ENCODE measurements at places on chromosomes 11 and 22.

DNA sequence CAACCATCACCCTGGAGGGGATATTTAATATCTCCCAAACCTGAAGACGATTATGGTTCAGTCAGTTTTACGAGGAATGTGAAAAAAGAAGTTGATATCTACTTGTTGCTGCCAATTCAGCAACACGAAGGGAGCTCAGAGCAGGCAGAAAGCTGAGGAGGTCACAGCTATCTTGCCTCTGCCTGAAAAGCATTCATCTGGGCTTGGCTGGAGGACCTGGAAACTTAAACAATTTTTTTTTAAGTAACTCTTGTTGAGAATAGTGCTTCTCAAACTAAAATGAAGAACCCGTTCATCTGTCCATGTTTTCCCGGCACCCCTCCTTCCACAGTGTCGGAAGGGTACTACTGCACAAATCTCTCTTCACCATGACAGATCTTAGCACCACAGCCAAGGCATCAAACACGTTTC lies 98.9 kb downstream of the MICAL3 start:
- no peak for DNase-seq

DNA sequence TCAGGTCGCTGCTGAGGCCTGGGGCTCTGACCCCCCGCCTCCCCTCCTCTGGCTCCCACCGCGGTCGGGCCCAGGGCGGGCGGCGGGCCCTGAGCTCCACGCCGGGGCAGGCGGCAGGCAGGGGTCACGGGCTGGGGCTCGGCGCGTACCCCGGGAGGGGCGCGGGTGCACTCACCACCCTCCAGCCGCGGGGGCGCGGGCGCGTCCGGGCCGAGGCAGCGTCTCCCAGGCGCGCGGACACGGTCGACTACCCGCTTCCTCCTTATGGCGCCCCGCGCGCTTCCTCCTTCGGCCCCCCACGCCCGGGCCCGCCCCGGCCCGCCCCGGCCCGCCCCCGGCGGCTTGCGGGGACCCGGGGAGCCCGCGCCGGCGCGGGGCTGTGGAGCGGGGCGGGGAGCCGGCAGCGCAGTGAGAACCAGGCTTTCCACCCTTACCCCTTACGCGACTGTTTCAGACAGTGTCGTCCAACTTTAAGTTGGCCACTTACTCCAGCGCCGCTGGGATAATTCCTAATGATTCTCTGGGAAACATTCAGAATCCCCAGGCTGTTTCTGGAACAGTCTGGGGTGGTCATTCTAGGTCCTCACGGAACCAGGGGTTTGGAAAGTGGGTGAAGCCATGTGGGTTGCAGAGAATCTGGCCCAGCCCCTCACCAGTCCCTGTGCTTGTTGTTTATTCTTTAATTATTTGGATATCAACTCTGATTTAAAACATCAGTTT lies at the start of gene BID:
Gene BID (minus strand): TSS at position 264 of the 720 bp plus-strand sequence. CDS start 24,353 bp downstream, outside the sequence.
- DNase-seq = no peak

DNA sequence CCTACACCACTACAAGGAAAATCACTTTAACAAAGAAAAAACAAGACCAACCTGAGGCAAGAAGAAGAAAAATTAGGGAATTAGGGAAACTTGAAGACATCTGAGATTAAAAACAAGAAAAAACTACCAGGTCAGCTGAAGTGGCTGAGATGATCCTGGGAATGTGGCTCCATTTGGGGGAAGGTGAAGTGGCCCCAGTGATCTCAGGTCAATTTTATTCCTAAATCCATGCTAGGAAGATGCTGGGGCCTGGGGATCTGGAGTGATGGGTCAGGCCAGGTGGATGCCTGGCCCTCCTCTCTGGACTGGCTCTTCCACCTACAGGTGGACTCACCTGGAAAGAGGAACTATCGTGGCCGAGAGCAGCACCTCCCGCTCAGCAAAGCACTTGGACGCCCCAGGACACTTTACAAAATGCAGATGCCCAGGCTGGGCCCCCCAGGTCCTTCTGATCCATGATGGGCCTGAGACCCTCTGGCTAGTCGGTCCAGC lies 6.7 kb downstream of the TOP3B start:
- DNase-seq = no peak

- DNase-seq = peak; percentile 17
Measured at GRCh38 chr11:106087815-106088435, 10.5 kb downstream of the AASDHPPT start.

- no peak for DNase-seq
Measured at GRCh38 chr22:28051787-28052356, 132.8 kb upstream of the PITPNB start.

GRCh38 chr22:27150544-27150941 lies 493.2 kb downstream of the MIAT start:
- no peak for DNase-seq

GRCh38 chr11:1876361-1877063 lies 15.2 kb downstream of the PRR33 start:
- no peak for DNase-seq

GRCh38 chr11:44515048-44515447 lies 50.4 kb upstream of the CD82 start:
- no peak for DNase-seq

DNA sequence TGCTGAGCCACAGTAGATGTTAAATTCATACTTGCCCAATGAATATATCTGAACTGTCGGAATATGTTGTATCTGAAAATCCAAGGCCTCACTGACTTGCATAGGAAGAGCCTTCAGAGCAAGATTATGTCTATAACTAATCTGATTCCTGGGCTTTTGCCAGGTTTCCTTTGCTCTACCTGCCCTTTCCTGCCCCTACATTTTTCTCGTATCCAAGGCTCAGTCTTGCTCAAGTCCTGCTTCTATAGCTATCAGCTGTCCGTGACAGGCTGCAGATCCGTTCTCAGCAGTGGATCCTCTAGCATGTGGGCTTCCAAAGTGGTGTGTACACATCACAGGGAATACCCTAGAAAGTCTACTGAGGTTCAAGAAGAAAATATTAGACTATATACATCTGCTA lies 18.8 kb upstream of the USP47 start:
- DNase-seq = no peak

DNA sequence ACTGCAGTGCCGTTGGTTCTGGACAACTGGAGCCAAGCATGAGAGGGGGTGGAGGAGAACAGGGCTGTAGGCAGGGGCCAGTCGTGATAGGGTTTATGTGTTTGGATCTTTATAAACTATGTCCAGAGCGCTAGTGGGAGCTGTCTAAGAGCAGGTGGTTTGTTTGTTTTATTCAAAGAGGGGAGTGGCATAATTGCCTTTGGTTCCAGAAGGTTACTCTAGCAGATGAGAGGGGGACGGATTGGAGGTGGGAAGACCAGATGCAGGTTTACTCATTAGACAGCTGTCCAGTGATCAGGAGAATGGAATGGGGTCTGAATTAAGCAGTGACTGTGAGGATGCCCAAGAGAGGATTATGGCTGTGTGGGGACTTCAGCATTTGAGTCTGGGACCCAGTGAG lies 109.3 kb upstream of the TBCEL start:
- no peak for DNase-seq

- no peak for DNase-seq
Measured at GRCh38 chr22:39739338-39740027, 154.1 kb downstream of the ENTHD1 start.

DNA sequence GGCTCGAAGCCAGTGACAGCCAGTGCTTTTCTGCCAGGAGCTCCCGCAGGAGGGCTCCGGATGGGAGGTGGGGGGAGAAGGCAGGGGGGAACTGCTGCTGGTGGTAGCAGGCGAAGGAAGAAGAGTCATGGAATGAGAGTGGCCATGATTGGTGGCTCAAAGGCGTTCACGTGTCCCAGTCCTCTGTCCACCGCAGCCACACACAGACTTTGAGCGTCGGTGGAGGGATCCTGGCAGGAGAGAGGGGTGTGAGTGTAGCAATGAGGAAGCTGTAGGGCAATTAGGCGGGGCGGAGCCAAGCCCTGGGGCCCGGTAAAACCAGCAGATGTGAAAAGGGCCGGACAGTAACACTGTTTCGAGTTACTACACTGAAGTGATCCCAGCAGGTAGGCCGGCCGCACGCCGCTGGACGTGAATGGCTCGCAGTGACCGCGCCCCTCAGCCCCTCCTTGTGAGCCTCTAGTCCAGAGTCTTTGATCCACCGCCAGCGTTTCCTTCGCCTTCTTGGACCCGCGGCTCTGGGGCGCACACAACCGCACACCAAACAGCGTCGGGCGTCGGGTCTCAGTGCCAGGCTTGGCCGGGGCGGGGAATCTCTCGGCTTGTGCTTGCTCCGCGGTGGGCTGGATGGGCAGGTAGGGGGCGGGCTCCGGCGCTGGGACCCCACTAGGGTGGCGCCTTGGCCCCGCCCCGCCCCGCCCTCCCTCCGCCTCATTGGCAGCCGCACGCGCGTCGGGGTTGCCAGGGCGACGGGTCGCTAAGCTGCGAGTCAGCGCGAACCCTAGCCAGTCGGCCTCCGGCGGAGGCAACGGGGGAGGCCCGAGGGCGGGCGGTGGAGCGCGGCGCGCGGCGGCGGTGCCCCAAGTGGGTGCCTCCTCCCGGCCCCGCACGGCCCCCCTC lies at the start of gene LRRC10B:
Gene LRRC10B (plus strand): TSS at position 788 of the 900 bp plus-strand sequence. CDS start 250 bp downstream, outside the sequence.
- no peak for DNase-seq

DNA sequence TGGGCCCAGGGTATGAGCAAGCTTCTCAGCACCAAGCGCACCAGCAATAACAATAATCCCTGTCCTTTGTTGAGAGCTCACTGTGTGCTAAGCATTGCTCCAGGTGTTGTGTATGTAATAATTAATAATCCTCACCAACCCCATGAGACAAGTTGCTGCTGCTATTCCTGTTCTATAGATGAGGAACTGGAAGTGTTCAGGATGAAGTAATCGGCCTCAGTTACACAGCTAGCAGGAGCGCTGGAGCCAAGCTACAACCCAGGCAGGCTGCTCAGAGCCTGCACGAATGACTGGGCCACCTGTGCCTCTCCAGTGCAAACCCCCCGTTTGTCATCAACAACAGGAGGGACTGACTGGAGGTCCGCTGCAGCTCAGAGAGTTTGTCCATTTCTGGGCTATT lies 35.2 kb upstream of the CECR2 start:
- no peak for DNase-seq

DNA sequence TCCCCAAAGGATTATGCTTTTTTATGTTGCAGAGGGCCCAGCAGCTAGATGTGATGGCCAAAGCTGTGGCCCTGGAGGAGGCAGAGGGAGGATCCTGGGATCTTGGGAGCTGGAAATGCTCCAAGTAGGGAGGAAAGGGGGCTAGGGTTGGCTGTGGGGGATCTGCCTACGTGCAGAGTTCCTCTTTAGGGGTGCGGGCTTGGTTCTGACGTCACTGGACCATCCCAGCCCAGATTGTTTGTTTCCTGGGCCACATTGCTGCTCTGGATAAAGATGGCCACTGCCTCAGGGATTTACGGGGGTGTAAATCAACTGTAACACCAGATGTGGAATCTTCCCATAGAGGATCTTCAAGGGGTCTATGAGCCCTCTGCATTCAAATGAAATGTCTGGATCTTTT lies 110.3 kb upstream of the SYT13 start:
- DNase-seq = no peak

- no peak for DNase-seq
Measured at GRCh38 chr11:45662096-45662664, 3.2 kb downstream of the CHST1 start.

DNA sequence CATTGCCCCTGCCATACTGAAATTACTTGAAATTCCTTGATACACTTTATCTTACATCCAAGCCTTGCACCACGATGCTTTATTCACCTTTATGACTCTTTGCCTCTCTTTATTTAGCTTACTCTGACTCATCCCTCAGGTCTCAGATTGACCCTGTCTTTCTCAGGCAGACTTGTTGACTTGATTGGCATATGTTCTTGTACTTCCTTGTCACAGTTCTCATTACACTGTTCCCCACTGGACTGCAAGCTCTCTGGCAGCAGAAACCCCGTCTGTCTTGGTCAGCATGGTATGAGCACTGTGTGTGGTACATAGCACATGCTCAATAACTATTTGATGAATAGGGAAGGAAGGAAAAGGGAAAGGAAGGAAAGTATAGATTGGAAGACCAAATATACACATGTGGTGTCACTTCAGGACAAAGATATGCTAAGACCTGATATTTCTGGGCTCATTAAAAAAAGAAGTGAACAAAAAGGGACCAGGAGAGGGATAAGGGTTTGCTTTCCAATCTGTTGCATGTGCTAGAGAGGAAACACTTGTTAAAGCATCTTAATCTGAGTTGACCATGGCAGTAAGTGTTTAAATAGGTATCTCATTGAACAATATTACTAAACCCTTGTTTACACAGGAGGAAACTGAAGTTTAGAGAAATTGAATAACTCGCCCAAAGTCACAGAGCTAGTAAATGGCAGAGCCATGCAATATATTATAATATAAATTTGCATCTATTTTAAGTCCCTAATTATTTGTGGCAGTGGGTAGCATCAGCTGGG lies 7.2 kb downstream of the LYVE1 start:
- no peak for DNase-seq

DNA sequence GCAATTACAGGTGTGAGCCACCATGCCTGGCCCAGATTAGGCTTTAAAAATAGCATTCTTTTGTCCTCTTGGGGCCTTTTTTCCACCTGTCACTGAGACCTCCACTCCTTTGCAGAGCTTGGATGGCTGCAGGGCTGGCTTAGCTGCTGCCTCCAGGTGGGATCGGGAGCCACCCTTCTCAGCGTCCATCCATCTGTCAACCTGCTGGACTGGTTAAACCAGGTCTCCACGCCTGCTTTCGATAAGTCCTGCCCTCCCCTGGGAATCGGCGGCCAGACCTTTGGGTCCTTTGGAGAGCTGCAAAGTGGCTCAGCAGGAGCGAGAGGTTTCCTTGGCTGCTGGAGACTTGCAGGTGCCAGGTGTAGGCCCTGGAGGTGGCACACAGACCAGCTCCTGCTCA lies 23.4 kb upstream of the GRAMD4 start:
- no peak for DNase-seq

DNA sequence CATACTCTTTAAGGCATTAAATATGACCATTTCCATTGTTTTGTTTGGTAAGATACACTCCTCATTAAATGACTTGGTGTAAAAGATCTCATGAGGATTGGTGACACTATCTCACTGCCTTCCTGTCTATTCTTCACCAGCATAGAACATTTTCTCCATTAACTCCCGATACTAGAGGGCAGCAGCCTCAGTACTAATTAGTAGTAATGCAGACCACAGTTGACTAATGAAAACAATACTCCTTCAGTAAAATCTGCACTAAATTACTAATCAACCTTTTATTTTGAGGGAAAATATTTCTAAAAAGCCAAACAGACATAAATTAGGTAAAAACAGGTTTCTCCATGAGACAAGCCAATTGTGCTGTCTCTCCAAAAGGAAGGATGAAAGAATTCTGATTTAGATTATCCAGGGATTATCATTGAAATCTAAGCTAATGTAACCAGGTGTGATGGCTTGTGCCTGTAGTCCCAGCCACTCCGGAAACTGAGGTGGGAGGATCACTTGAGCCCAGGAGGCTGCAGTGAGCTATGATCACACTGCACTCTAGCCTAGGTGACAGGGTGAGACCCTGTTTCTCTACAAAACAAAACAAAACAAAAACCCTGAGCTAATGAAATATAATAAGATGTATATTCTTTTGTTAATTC lies 9.4 kb downstream of the PGM2L1 start:
- DNase-seq = peak; percentile 25

- DNase-seq = no peak
Measured at GRCh38 chr11:36300650-36301049, 4.6 kb downstream of the PRR5L start.
